Activated gamma-delta T cell (primary cell): ENCODE measurements at places on chromosomes 2 and 18.

DNA sequence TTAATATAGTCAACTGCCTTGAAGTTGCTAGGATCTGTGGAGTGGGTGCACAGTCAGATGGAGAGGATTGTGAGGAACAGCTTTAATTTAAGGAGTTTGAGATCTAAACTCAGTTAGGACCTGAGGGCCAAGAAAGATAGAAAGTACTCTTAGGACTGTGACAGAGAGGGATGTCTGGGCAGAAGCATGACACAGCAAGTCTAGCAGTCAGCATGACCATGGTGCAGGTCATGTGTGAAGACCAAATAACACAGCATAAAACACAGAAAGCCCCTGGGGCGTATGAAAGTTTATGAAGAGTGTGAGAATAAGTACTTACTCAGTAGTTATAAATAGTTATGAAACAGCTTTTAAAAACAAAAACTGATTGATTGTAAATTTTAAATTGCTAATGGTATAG, 107.2 kb downstream of the GALNT1 start:
- DNase-seq, result no peak

- DNase-seq, result no peak
These were observed 76.4 kb downstream of the BOD1L2 start for GRCh38 chr18:57223144-57223870.

GRCh38 chr2:168160897-168161296, 86.5 kb downstream of the STK39 start:
- no peak for DNase-seq

GRCh38 chr18:47926101-47926850, 4.2 kb downstream of the SMAD2 start:
- no peak for DNase-seq

DNA sequence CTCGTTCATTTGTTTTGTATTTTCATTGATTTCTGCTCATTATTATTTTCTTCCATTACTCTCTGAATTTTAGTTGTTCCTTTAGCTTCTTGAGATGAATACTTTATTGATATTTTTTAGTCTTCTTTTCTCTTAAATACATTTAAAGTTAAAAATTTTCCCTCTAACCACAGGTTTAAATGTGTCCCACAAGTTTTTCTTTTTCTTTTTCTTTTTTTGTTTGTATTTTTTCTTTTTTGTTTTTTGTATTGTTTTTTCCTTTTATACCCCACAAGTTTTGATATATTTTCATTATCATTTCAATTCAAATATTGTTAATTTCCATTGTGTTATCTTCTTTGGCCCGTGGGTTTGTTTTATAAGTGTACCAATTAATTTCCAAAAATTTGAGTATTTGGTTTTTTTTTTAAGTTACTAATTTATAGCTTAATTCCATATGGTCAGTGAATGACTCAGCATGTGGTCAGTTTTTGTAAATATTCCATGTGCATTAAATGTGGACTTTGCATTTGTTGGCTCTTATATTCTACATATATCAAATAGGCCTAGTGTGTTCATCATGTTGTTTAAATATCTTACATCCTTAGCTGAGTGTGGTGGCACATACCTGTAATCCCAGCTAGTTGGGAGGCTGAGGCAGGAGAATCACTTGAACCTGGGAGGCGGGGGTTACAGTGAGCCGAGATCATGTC, 16.2 kb downstream of the CENPO start:
- no peak for DNase-seq

GRCh38 chr2:128420131-128420530, 101.5 kb upstream of the HS6ST1 start:
- no peak for DNase-seq

- no peak for DNase-seq
These were observed 5.5 kb downstream of the SULT1C4 start for GRCh38 chr2:108383146-108383830.

- no peak for DNase-seq
These were observed 30.8 kb upstream of the LRRTM4 start for GRCh38 chr2:77552956-77553355.

DNA sequence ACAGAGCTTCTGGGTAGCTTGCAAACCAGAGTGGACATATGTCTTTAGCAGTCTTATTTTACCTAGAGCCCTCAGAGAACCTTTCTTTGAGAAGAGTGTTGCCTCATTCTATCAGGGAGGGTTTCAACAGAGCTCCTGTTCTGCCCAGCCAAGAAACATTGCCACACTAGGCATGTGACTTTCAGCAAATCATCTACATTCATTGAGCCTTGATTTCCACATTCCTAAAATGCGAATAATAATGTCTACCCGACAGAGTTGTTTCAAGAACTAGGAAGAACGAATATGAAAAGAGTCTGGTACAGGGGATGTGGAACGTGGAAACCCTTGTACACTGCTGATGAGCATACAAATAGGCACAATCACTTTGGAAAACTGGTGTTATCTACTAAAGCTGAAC, 7.8 kb upstream of the PRKAG3 start:
- DNase-seq, result no peak

GRCh38 chr2:24919037-24919505, 966 bp downstream of the ADCY3 start:
- DNase-seq, result peak; percentile 51

DNA sequence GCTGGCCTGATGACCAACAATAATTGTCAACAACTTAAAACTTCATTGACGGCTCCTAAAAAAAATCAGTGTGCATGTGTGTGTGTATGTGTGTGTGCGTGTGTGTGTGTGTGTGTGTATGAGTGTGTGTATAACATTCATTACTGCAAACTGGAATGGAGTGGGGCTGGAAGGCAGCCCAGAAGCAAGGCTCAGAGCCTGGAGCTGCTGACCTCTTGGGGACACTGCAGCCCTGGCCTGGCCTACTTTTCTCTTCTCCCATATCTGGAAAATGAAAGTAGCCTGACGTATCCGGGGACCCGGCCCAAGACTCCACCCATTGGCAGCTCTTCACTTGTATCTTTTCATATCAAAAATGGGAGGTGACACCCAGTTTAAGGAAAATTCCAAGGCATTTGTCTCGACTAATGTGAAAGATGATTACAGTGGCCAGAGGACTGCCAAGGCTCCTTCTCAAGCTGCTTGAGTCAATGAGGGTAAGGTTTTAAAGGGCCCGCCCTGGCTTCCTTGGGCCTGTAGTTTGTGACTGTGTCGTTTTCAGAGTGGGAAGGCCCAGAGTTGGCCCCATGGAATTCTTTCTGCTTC, 72.4 kb upstream of the IL1R1 start:
- DNase-seq, result no peak

- no peak for DNase-seq
These were observed 36.6 kb downstream of the GORASP2 start for GRCh38 chr2:170965446-170966225.

- no peak for DNase-seq
These were observed 490 bp downstream of the NDUFS1 start for GRCh38 chr2:206158563-206159345.

DNA sequence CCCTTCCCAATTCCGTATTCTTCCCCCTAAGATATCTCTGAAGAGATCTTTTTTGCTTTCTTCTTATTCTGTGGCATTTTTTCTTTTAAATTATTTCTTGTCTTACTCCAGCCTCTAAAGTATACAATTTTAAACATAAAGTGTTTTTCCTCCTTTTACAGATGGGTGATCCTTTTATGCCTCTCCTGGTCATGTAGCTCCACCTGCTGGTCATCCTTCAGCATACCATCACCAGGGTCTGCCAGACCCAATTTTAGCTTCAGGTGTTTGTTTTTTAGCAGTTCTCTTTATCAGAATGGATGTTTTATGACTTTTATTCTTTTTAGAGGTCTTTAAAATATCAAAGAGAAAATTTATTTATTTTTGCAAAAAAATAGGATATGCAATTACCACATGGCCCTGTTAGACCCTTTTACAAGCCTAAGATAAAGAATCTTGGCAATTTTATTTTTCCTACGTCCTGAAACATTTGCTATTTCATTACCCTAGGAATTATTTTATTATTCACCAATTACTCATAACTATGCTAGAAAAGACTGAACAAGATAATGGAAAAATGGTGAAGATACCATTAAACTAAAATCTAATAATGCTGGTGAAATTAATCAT, 55.5 kb downstream of the PIGN start:
- no peak for DNase-seq

DNA sequence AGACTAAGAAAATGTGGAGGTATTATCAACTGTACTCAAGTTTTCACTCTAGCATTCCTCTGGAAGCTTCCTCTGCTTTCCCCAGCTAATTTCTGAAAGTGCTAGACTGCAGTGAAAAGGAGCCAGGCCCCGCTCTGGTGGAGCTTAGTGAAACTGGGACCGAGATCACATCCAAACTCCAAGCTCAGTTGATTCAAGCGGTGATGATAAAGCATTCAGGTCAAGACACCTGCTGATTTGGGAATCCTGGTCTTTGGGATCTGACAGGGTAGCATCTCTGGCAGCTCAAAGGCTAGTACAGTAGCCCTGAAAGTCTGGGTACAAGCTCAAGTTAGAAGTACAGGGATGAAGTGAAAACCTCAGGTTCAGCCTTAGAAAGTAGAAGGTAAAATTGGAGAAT, 120.2 kb upstream of the CRIM1 start:
- DNase-seq, result no peak

DNA sequence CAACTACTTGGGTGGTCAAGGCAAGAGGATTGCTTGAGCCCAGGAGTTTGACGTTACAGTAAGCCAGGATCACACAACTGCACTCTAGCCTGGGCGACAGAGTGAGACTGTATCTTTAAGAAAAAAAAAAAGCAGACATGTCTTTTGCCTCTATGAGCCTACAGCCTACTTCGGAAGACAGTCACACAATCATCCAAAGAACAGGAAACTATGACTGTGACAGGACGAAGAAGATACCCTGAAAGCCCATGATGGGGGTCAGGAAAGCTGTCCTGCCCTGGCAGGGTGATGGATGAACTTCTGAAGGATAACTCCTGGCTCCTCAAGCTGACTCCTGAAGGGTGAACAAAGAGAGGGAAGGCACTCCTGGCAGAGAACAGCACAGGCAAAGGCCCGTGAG, 251.7 kb upstream of the SIX2 start:
- no peak for DNase-seq

- no peak for DNase-seq
These were observed 20.0 kb upstream of the OTOS start for GRCh38 chr2:240160291-240161086.

DNA sequence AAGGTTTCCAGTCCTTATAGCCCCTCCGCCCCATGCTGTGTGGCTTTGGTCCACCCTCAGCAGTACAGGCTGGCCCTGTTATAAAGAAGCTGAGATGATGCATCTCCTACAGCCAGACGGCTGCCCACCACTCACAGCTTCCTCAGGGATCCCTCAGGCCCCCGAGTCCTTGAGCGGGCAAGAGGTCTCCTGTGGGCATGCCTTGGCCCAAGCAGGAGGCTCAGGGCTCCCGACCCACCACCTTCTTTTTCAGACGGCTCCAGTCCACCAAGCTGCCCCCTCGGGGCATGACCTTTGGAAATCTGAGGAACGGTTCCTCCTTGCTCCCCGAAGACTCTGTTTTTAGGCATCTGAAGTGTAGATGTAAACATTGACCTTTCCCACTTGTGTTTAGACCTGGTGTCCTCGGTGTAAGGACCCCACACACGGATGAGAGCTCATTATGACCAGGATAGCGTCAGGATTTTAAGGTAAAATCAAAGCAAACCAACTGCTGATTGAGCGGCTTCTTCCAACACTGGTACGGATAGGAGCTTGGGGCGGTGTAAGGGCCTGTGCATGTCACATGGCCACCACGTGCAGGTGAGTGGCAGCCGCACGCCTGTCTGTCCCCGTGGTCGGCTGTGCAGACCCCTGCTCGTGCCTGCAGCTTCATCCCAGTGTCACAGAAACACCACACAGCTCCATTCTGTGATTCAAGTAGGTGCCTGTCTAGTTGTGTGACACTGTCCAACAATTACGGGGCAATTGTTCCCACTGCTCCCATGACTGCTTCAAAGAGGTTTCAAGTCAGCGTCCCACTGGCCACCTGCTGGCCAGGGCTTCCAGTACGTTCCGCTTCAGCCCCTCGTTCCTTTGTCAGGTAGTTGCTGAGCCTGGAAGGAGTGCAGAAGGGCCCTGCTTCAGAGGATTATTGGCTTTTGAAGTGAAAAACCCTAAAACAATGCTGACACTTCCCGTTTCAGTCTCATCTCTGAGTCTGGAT, 74.7 kb downstream of the NDUFA10 start:
- no peak for DNase-seq

DNA sequence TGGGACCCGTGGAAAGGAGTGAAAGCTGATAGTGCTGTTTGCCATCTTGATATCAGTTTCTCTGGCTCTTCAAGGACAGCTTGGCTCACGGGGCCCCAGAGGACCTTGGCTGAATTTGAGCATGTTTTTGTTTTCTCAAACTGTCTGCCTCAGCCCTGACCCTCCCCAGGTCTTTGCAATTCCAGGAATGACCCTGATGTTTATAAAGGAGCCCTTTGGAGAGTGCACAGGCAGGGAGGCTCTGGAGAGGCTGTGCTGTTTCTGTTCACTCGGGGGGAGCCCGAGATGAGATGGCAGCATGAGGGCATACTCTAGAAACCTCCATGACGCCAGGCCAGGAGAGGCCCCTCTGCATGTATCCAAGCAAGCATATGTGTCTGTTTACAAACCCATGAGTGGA, 16.4 kb downstream of the IGFBP2 start:
- DNase-seq, result no peak

GRCh38 chr2:4039896-4040295, 336.5 kb downstream of the DCDC2C start:
- DNase-seq, result no peak

DNA sequence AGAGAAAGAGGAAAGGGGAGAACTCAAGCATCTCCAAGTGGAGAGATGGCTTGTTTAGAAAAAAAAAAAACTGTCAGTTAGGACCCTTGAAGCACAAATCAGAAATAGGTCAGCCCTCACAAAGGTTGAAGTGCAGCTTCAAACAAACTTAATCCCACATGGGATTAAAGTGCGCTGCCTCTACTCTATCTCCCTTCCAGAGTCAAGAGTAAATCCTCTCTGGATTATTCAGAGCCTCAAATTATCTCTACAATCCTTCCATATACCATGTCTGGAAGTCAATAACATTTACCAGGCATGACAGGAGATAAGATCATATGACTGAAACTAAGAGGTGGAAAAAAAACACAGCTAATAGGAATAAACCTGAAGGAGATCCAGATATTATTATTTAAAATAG, 69.8 kb downstream of the SMAD7 start:
- no peak for DNase-seq

DNA sequence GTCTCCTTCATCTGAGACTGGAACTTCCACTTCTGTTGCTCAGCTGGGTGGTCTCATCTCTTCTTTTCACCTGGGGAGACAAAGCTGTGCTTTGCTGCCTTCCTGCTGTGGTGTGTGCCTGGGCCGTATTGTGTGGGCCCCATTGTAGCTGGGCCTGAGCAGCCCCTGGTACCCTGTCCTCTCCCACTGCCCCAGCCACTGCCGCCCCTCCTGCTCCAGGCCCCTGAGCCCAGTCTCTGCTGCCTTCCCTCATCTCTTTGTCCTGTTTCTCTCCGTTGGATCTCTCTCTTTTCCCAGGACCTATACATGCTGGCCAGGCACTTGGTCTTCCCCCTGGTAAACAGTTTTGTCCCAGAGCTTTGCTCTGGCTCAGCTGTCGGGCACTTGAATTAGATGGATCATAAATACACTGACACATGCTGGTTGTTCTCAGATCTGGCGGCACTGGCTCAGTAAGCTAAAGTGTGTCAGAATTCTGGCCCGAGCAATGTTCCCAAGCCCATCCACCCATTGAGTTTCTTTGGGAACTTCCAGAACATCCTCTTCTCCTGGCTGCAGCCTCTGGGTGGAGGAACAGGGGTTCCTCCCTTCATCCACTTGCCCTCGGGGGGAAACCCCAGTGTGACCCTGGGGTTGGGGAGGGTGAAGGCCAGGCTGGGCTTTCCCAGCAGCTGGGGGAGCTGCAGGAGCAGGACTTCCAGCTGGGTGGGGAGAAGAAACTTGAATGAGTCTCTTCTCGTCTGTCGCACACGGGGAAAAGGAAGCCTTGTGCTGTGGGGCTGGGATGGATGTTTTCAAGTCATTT, 99.0 kb downstream of the DGKD start:
- DNase-seq, result no peak

- DNase-seq, result no peak
These were observed 63.6 kb downstream of the INSIG2 start for GRCh38 chr2:118151831-118152230.
